ENCODE measurements at places on chromosomes 2 and 18. TPM values are rescaled to one million over a fixed set of nuclear protein-coding genes. Genes with fewer than 3 reads are reported as not detected.

DNA sequence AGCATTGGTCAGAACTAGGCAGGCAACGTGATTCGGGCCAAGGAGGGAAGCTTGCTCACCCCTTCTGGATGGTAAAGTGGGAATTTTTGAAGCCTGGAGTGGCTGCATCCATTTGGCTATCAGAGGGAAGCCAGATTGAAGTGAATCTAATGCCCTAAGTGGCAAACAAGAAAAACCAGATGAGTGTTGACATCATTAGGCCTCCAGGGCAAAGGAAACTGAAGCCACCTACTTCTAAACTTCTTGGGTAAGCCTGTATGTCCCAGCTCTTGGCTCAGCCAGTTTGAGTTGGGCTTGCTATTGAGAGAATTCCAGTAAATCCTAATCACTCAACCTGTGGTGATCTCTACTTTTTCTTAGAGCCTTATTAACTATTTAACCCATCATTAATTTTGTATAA is 20.9 kb downstream of the SOX11 start:
- DNase-seq = no peak

GRCh38 chr2:230774348-230774951 is 61.8 kb downstream of the CAB39 start:
- no peak for DNase-seq

DNA sequence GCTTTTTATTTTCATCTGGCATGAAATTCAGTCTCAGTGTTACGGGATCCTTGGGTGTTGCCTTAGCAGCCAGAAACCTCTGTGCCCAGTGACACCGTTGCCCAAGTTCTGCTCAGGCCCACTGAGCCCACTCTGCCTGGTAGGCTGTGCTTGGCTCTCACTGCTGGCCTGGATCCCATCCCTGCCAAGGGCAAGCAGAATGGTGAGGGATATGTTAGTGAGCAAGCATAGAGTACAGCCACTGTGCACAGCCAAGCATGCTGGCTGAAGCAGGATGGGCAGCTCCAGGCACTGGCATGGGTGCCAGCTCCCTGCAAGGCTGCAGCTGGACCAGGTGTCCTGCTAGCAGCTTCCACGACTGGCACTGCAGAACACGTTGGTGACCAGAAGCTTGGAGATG is 194.7 kb upstream of the TFPI start:
- no peak for DNase-seq

Gene RAB6C
- total RNA-seq = 1.4 TPM

DNA sequence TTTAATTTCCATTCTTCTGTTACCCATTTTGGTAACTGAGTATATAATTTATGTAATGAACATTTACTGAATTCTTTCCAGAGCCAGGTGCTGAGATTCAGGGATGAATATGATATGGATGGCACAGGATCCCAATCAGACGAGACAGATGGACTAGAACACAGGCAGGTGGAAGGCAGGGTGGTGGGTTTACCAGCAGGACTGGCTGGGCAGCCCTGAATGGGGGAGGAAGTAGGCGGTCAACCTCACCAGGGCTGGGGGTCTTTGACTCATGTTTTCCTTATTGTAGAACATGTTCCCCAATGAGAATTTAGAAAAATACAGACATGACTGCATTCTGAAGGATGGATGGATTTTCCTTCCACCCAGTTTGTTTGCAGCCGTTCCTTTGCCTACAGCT is 80.3 kb downstream of the CIB4 start:
- DNase-seq = no peak

Gene UGT1A9
- total RNA-seq = not detected
